Stimulated activated CD8-positive, alpha-beta memory T cell treated with anti-CD3 and anti-CD28 coated beads, Interleukin-2, amount 100 ng/mL, for 1 hour (primary cell): ENCODE measurements at places on chromosomes 3 and 15.

DNA sequence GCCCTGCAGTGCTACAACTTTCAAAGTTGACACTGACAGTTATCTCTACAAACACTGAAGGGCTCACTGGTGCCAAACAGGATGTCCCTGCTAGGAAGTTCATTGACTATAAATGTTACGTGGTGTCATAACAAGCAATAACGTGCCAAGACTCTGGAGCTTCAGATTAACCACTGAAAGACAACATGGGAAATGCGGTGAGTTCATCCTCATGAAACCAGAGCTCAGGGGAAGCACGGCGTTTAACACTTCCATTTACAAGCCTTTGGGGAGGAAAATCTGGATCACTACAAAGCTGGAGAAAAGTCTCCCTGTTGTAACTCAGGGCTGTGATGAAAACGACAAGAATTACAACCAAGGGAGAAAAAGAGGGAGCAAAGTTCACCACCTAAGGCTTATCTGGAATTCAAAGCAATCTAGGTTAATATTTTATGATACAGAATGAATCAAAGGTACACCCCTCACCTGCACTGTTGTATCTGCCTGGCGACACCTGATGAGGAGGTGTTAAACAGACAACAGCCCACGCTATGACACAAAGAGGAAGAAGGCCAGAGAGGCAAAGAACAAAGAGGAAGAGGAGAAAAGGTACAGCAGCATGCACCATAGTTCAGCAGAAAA is 27.0 kb downstream of the SHQ1 start:
- no peak for DNase-seq

DNA sequence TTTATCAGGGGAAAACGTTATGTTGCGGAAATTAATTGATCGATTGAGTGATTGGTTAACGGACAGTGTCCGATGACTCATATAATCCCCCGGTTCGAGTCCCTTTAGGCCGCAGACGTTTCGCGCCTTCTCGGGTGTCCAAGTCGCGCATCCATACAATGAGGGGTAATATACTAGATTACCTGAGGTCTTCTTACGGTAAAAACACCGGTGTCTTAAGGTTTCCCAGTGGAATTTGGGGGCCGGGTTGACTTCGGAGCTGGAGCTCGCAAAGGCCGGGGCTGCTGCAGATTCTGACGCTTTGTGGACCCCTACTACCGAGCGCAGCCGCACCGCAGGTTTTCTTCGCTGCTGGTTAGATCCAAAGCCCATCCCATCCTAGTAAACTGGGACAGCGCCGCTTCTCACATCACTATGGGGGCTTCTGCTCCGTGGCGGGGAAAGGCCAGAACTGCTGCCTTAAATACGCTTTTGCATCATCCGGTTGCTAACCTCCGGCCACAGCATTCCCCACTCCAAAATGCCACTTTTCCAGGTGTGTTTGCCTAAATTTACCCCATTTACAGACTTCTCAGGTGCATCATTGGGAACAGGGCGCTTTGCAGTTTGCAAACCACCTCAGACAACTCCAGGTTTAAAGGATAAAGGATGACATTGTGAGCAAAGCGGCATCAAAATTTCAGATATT is 858 bp upstream of the SACM1L start:
- no peak for DNase-seq

DNA sequence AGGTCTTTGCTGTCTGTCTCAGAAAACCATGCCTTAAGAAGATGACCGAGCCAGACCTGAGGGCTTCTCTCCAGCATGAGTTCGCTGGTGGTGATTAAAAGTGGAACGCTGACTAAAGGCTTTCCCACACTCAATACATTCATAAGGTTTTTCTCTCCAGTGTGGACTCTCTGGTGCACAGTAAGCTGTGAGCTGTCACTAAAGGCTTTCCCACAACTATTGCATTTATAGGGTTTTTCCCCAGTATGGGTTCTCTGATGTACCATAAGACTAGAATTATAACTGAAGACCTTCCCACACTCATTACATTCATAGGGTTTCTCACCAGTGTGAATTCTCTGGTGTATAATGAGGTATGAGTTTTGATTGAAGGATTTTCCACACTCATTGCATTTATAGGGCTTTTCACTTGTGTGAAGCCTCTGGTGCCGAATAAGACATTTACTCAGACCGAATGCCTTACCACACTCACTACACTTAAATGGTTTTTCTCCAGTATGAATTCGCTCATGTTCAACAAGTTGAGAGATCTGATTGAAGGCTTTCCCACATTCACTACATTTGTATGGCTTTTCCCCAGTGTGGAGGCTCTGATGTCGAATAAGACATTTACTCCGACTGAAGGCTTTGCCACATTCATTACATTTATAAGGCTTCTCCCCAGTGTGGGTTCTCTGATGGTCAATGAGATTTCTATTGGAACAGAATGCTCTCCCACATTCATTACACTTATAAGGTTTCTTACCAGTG is 21.9 kb upstream of the ZNF445 start:
- DNase-seq = no peak

GRCh38 chr3:171028779-171029232 is 2.3 kb upstream of the SLC2A2 start:
- no peak for DNase-seq

GRCh38 chr3:61407397-61407796 is 154.0 kb upstream of the PTPRG start:
- DNase-seq = no peak

GRCh38 chr15:84112025-84112424 is 123.5 kb upstream of the GOLGA6L4 start:
- no peak for DNase-seq

GRCh38 chr3:52121813-52122212 is 32.4 kb downstream of the POC1A start:
- DNase-seq = no peak

DNA sequence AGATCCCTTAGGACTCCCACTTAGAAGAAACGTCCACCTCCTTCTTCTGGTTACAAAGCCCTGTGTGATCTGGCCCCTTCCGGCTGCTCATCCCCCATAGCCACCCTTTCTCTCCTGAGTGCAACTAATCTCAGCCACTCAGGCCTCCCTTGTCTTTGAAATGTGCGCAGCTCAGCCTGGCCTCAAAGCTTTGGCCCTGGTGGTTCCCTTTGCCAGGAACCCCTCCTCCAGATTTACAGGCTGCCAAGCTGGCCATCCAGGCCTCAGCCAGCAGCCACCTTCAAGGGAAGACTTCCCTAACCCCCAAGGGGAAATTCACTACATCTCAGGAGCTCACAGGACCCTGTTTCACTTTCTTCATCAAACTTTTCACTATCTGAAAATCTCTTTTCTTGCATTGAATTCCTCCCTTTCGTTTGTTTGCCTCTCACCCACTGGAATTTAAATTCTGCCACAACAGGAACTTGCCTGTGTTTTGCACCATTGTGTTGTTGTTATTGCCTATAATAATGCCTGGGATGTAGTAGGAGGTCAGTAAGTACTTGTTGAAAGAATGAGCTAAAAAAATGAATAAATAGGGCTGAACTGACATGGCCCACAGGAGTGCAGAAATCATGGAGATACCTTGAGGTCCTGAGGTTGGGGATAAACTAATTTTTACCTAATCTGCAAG is 109.5 kb upstream of the PFN2 start:
- no peak for DNase-seq

- no peak for DNase-seq
Observed at GRCh38 chr15:75723847-75724660, 11.4 kb upstream of the CSPG4 start.

DNA sequence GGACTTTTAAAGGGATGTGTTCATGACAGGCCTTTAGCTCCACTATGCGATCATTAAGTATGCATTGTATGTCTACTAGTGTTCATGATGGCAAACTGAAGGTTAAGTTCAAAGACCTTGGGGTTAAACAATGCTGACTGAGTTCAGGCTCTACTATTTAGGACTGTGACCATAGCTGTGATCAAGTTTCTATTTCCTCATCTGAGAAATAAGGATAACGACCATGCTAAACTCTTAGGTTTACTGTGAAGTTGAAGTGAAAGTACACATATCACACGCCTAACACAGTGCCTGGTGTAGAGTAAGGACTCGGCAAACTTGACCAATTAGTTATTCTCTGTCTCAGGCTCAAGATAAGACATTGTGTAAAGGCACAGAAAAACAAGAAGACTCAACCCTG is 243.2 kb downstream of the MBNL1 start:
- DNase-seq = no peak

- no peak for DNase-seq
Observed at GRCh38 chr3:119195911-119196310, 22.5 kb downstream of the UPK1B start.

GRCh38 chr3:49626796-49627195 is 47.4 kb upstream of the APEH start:
- no peak for DNase-seq

GRCh38 chr3:173635826-173636225 is 238.3 kb downstream of the NLGN1 start:
- no peak for DNase-seq

GRCh38 chr15:48177383-48177765 is 721 bp downstream of the MYEF2 start:
- DNase-seq = no peak

- DNase-seq = no peak
Observed at GRCh38 chr3:78937475-78937874, 830.3 kb downstream of the ROBO1 start.

DNA sequence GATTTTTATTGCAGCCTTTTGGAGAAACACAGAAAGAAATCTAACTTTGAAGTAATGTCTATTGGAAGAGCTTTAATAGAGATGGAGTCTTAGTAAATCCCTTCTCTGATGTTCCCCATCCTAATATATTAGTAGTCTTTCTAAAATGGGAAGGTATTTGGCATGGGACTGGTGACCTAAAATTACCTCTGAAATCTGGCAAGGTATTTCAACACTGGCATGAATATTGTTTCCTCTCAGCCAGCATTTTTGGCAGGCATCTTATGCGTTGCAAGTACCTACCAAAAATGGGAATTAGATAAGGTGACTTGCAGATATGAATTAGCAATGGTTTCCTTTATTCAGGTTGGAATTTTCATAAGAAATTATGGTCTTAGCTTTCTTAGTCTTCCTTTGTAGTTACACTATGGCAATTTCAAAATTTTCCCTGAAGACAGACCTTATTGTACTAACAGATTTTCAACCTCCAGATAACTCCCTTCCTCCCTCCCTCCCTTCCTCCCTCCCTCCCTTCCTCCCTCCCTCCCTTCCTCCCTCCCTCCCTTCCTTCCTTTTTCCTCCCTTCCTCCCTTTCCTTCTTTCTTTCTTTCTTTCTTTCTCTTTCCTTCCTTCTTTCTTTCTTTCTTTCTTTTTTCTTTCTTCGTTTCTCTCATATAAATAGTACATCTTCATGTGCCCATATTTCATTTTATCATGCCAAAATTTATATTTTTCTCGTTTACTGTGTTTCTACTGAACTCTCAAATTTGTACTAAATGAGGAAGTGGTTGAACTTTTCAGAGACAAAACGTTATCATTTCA is 168.2 kb upstream of the KCNMB2 start:
- DNase-seq = no peak

GRCh38 chr15:66646799-66647198 is 55.2 kb upstream of the SMAD6 start:
- no peak for DNase-seq

DNA sequence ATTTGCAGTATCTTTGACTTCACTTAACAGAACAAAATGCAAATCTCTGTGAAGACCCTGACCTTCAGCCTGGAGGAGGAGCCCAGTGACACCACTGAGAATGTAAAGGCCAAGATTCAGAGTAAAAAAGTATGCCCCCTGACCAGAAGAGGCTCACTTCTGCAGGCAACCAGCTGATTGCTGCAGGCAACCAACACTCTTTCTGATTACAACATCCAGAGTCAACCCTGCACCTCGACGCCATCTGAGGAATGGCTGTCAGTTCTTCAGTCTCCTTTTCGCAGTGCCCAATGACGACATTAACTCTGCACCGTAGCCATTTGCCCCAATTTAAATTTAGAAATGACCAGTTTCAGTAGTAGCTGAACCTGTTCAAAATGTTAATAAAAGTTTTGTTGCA is 14.9 kb downstream of the ATP13A3 start:
- no peak for DNase-seq

GRCh38 chr3:9627901-9628633 is 21.2 kb upstream of the MTMR14 start:
- no peak for DNase-seq

GRCh38 chr3:171809611-171809860 is 747 bp downstream of the PLD1 start:
- DNase-seq = no peak

DNA sequence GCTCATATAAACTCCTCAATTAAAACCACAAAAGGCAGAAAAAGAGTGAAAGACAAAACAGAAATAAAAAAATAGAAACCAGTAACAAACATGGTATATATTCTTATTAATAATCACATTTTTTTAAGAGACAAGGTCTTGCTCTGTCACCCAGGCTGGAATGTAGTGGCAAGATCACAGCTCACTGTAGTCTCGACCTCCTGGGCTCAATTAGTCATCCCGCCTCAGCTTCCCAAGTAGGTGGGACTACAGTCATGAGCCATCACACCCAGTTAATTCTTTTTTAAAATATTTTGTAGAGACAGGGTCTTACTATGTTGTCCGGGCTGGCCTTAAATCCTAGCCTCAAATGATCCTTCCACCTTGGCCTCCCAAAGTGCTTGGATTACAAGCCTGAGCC is 37.1 kb downstream of the FAM240A start:
- DNase-seq = no peak

GRCh38 chr3:150091626-150092025 is 120.9 kb upstream of the PFN2 start:
- no peak for DNase-seq

GRCh38 chr3:167862104-167862730 is 126.7 kb downstream of the SERPINI1 start:
- no peak for DNase-seq

DNA sequence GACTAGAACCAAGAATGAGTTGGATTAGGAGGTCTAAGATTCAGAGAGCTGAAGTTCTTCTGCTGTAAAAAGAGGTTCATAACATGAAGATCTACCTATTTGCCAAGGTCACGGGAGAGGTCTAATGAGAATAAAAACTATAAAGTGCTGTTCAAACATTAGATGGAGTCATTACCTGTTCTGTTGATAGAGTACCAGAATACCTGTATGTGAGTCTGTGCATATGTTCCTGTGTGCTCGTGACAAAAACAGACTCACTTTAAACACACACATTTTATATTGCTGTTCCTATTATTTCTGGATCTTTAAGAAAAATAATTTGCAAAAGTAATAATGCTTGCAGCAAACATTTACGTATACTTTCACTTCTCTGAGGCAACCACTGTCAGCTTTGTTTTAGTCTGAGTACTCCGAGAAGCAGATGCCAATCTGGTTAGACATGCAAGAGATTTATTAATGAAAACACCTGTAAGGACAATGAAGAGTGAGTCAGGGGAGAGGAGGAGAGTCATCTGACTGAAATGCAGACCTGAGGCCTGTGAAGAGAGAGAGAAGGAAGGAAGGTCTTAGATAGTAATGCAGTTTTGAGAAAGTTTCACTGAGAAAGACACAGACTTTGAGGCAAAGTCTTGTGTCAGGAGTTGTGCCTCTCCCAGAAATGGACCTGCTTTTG is 221.2 kb downstream of the SQOR start:
- DNase-seq = no peak

- no peak for DNase-seq
Observed at GRCh38 chr3:94619643-94620042, 556.8 kb downstream of the NSUN3 start.

DNA sequence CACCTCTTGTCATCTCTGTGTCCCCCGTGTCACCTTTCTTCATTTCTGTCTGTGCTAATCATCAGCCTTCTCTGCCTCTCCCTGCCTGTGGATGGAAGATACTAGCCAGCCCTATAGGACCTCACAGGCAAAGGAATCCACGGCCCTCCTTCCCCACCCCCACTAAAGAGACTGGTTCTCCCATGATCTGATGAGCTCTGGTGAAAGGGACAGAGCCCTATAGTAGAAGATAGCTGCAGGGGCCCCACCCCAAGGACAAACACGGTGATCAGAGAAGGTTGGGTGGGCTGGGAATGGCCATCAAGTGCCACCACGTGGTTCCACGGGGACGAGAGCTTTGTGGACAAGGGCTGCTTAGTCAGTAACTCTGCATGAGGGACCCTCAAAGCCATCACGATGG is 27.8 kb upstream of the RASA2 start:
- DNase-seq = no peak
